Suprapubic skin (tissue), 4 donors: ENCODE measurements at places on chromosomes 3 and 15.

- H3K27ac ChIP-seq: no peak overlapping the region
- no peaks in the 10 kb centered on the region for H3K4me1 ChIP-seq
- H3K4me3 ChIP-seq: no peak overlapping the region
- H3K36me3 ChIP-seq: peaks cover 5% of the 10 kb centered on the region
- no peak for DNase-seq
- H3K27me3 ChIP-seq: no peaks in the 10 kb centered on the region
Measured at GRCh38 chr15:71748293-71748718, 62.0 kb upstream of the NR2E3 start.

- no peak for DNase-seq
- H3K36me3 ChIP-seq: no peaks in the 10 kb centered on the region
- H3K27me3 ChIP-seq: no peaks in the 10 kb centered on the region
- no peak overlapping the region for H3K4me3 ChIP-seq
- H3K27ac ChIP-seq: no peak overlapping the region
- H3K4me1 ChIP-seq: no peaks in the 10 kb centered on the region
Measured at GRCh38 chr3:5731100-5731499, 543.6 kb downstream of the EDEM1 start.

DNA sequence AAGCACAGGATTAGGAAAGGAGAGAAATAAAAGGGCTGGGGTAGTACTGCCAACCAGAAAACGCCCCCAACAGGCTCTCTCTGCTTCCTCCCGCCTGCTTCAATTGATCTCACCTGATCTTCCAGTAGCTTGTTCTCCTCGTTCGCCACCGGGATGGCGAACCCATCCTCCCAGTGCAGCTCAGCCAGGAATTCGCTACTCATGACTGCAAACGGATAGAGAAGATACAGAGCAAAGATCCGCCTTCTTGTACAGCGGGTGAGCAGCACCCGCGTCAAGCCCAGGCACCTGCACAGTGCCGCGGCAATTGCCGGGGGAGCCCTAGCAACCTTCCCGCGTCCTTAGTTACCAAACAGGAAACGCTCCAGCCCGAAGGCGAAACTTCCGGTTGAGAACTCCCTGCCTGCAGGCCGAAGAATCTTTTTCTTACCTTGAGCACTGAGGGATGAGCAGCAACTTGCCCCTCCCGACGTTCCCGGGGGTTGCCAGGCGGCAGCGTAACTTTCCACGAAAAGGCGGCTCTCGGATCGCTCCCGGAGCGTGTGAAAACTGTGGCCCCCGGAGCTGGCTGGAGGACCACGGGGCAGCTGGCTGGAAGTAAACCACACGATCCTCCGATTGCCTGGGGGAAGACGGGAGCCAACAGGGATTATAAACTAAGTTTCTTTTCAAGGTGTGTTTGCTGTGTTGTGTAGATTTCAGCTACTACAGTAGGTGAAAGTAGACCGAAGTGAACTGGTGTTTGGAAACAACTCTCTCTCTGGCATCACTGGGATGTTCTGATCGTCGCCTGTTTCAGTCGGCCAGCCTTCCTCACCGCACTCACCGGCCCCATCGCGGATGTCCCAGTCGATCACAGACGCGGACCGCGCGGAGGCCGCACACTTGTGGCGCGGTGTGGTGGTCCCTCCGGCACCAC, at the start of gene CCDC39:
Gene CCDC39 (minus strand): TSS at position 312 of the 919 bp plus-strand sequence. CDS start 109 bp downstream, at position 203.
- H3K27me3 ChIP-seq: peaks cover 22% of the 10 kb centered on the region
- H3K36me3 ChIP-seq: no peaks in the 10 kb centered on the region
- no peak for DNase-seq
- peaks cover 19% of the 10 kb centered on the region for H3K4me1 ChIP-seq
- no peak within 1 kb of the TSS for H3K27ac ChIP-seq

DNA sequence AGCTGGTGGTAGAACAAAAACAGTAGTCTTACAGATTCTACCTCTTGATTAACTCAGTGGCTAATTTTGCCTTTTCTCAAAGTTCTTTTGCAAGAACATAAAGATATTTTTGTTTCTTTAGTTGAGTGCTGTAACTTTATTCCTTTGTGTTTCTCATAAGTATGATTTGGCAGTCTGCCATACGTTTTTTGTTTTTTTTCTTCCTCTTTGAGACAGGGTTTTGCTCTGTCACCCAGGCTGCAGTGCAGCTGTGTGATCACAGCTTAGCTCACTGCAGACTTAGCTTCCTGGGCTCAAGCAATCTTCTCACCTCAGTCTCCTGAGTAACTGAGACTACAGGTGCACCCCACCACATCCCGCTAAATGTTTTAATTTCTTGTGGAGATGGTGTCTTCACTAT, 22.4 kb downstream of the B3GNT5 start:
- no peaks in the 10 kb centered on the region for H3K36me3 ChIP-seq
- peaks cover 10% of the 10 kb centered on the region for H3K4me1 ChIP-seq
- no peaks in the 10 kb centered on the region for H3K27me3 ChIP-seq
- no peak for DNase-seq

GRCh38 chr3:127792541-127793292, 29.6 kb downstream of the MGLL start:
- no peak for DNase-seq
- H3K36me3 ChIP-seq: no peaks in the 10 kb centered on the region
- peaks cover 33% of the 10 kb centered on the region for H3K4me1 ChIP-seq
- no peaks in the 10 kb centered on the region for H3K27me3 ChIP-seq
- no peak overlapping the region for H3K4me3 ChIP-seq

- H3K4me1 ChIP-seq: no peaks in the 10 kb centered on the region
- H3K36me3 ChIP-seq: no peaks in the 10 kb centered on the region
- DNase-seq: no peak
Measured at GRCh38 chr3:51198477-51198876, 186.6 kb upstream of the MANF start.

DNA sequence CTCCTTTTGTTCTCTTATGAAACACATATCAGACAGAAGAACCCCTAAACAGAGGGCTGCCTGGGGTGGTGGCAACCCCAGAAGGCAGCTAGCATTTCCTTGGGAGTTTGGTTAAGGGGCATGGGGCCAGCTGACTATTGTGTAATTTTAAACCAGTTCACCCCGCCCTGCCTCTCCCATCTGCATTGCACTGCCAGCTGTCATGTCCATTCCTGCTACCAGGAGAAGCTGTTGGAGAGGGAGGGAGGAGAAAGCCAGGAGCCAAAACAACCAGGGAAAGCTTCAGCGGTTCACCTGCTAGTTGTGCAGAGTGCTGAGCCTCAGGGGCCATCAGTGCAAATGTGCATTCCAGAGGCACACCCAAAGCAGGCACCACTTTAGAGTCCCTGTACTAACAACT, 47.6 kb upstream of the ATP1B3 start:
- H3K4me1 ChIP-seq: peaks cover 31% of the 10 kb centered on the region
- peak overlapping the region; percentile 55 for H3K27ac ChIP-seq
- H3K27me3 ChIP-seq: no peaks in the 10 kb centered on the region
- H3K36me3 ChIP-seq: no peaks in the 10 kb centered on the region
- peak; percentile 81 for DNase-seq

DNA sequence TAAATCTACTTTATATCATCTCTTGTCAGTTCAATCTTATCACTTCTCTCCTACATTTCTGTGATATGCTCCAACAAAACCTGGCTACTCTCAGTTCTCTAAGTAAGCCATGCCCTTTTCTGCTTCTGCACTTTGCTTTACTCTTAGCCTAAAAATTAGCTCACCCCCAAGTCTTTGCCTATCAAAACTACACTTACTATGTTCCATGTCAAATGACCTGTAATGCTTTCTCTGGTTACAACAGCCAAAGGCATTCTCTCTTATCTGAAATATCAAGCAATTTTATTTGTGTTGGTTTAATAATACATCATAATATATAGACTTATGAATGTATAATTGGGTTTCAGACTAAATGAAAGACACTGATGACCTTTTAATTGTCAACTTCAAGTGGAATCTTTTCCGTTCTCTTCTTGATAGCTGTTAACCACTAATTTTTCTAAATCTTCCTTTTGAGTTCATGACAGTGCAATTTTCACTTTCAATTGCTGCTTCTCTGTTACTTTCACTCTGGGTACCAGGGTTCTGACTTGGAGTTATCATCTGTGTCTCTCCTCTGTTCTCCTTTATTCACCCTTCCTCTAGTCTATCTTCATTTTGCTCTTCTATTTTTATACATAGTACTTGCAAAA, 619.0 kb upstream of the GOLIM4 start:
- no peak overlapping the region for H3K4me3 ChIP-seq
- H3K4me1 ChIP-seq: no peaks in the 10 kb centered on the region
- no peak overlapping the region for H3K27ac ChIP-seq
- no peaks in the 10 kb centered on the region for H3K36me3 ChIP-seq
- DNase-seq: no peak
- no peaks in the 10 kb centered on the region for H3K27me3 ChIP-seq

- H3K4me3 ChIP-seq: no peak overlapping the region
- no peaks in the 10 kb centered on the region for H3K36me3 ChIP-seq
- no peaks in the 10 kb centered on the region for H3K4me1 ChIP-seq
- H3K27ac ChIP-seq: no peak overlapping the region
Measured at GRCh38 chr3:194745422-194746184, 59.9 kb downstream of the FAM43A start.

GRCh38 chr15:34808016-34808415, 12.7 kb upstream of the ACTC1 start:
- no peak overlapping the region for H3K27ac ChIP-seq
- no peaks in the 10 kb centered on the region for H3K4me1 ChIP-seq
- H3K4me3 ChIP-seq: no peak overlapping the region
- DNase-seq: no peak

GRCh38 chr3:114721864-114722263, 425.2 kb downstream of the ZBTB20 start:
- H3K4me1 ChIP-seq: peaks cover 5% of the 10 kb centered on the region
- no peak for DNase-seq
- H3K27me3 ChIP-seq: no peaks in the 10 kb centered on the region
- H3K27ac ChIP-seq: no peak overlapping the region
- no peaks in the 10 kb centered on the region for H3K36me3 ChIP-seq
- H3K4me3 ChIP-seq: no peak overlapping the region

DNA sequence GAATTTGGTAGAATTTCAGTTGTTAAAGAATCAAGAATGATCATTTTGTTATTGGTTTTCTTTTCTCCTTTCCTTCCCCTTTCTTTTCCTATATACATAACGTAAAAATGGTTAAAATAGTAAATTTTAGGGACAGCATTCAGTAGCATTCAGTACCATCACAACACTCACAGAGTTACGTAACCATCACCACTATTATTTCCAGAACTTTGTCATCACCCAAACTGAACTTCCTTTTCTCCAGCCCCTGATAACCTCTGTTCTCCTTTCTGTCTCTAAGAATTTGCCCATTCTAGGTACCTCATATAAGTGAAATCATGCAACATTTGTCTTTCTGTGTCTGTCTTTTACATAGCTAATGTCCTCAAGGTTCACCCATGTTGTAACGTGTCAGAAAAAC, 165.3 kb downstream of the AKAP13 start:
- peak overlapping the region; percentile 82 for H3K27ac ChIP-seq
- H3K4me1 ChIP-seq: peaks cover 47% of the 10 kb centered on the region
- DNase-seq: no peak
- H3K36me3 ChIP-seq: peaks cover 6% of the 10 kb centered on the region
